Left ventricle myocardium superior (tissue), 1 donor: ENCODE measurements at places on chromosomes 3 and 15. TPM values are rescaled to one million over a fixed set of nuclear protein-coding genes. Genes with fewer than 3 reads are reported as not detected.

- DNase-seq: peak; percentile 57
Measured at GRCh38 chr3:30751610-30752299, 142.7 kb downstream of the GADL1 start.

DNA sequence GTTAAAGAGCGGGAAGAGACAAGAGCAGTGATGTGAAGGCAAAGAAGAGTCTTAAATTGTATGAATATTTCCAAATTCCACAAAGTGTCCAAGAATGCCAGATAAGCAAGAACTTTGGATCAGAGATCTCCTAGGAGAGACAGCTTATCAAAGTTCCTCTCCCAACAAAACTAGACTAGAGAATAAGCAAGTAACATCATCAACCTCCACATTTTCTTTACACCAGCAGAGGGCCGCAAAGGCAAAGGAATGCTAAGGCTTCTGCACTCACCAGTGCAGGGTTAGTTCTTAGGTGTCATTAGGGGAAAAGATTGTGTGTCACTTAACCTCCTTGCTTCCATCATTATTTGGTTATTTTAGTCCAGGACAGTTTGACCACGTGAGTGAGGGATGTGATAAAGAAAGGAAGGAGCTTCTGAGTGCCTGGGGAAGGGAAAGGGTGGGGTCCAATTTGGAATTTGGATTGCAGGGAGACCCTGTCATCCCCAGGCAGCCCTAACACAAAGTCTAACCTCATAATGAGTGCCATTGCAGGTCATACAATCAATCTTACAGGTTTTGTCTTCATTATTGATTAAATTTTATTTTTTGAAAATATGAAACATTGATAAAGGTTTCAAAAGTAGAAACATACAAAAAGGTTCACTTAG lies 7.5 kb upstream of the CMTM6 start:
- peak; percentile 42 for DNase-seq

DNA sequence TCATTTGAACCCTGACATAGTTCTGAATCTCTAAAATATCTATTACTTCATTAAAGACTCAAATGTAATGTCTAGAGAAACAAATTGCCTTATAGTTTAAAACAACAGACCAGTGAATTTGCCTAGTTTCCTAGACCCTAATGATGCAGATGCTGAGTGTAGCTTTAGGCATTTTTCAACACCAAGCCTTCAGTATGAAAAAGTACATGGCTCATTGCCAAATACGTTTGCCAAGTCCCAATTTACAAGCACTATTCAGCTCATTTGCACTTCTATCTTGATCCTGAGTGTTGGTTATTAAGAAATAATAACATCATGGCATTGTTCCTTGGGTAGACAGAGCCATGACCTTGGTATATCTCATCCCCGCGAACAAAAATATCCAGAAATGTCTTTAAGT lies 46.8 kb downstream of the EOMES start:
- DNase-seq: no peak

- DNase-seq: no peak
Measured at GRCh38 chr15:35293353-35294130, 208.4 kb upstream of the NANOGP8 start.

GRCh38 chr3:60553144-60553543 lies 698.1 kb downstream of the FHIT start:
- DNase-seq: no peak

- DNase-seq: no peak
Measured at GRCh38 chr3:72537448-72537847, 310.8 kb downstream of the SHQ1 start.

GRCh38 chr15:81049835-81050234 lies 49.1 kb downstream of the TLNRD1 start:
- DNase-seq: no peak

- DNase-seq: peak; percentile 68
Measured at GRCh38 chr15:38536201-38536676, 28.4 kb downstream of the RASGRP1 start.

GRCh38 chr3:151992326-151993041 lies 119.0 kb downstream of the SUCNR1 start:
- DNase-seq: no peak

DNA sequence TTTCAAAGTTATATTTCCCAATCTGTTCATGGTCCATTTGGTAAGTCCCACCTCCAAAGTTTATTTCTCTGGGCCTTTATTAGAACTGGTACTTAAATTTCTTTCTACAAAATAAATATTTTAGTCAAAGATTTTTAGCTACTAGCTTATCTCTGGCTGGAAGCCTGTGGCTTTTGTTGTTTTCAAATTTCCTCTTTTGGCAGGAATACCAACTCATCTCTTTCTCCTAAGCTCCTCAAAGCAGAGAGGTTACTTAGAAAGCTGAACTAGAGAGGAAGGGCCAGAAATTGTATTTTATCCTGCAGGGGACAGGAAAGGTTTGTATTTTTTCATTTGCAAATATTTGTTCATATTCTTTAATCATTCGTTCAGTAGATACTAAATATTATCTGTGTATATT lies 227.8 kb downstream of the TBL1XR1 start:
- no peak for DNase-seq

- no peak for DNase-seq
Measured at GRCh38 chr15:90031231-90031791, 30.2 kb downstream of the ZNF710 start.

- no peak for DNase-seq
Measured at GRCh38 chr3:185988816-185989175, 51.0 kb upstream of the TRA2B start.

DNA sequence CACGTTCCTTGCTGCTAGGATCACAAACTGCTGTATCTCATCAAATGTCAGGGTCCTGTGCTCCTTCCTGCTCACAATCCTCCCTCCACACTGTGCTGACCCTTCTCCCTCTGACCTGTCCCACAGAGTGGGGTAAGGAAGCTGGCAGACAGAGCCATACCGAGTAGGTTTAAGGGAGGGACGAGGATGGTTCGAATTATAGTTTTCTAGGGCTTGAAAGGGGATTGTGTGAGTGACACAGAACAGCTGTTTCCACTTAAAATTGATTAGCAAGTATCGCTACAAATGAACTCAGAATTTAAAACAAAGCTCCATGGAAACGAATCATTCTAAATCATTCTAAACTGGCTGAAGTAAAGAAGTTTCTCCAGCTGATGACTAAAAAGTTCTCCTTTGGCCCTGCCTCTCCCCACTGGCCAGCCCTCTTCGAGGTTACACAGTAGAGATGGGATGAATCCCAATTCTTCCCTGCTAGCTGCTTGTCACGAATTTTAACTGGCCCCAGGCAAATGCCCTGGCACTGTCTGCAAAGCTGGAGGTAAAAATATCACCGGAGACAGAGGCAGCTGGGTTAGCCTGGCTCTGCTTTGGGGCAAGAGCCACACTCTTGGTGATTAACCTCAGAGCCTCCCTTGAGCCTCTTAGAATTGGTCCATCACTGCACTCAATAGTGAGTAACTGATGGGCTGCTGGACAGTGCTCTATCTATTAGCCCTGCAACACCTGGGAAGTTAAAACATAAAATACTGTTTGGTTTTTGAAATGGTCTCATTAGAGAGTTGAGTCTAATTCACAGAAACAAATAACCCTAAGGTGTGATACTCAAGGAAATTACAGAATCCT lies 194.9 kb downstream of the CHST2 start:
- DNase-seq: no peak

DNA sequence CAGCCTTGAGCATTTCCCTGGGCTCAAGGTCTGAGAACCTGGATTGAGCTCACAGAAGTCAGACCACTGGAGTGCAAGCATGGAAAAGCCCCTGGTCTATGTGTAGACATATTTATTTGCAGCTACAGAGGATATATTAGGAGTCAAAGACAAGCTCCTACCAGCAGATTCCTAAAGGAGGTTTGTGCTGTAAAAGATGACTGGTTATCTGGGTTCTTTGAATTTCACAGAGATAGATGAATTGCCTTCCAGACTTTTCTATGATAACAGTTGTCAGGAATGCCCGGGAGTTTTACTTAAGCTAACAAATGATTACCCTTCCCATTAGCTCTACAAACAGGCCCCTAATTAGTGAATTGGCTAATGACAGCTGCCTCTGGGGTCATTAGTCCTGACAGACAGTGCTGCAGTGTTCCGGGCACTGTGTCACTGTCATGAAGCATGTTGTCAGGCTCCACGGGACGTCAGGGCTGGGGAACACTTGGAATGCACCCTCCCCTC lies 48.8 kb upstream of the PLXNA1 start:
- DNase-seq: no peak

DNA sequence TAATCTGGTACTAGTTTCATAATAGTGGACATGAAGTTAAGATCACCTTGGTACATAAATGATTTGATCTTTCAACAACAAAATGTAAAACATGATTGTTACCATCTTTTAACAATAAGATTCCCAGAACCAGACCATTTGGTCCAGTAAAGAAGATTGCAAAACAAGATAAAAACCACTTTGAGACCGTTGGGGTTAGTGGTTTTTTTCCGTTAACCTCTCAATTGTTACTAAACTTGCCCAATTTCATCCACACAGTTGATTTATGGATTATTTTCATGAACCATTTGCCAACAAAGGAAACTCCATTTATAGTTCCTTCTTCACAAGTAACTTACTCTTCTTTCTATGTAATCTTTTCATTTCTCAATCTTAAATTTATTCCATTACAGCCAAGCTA lies 53.8 kb downstream of the ATP8B4 start:
- no peak for DNase-seq

DNA sequence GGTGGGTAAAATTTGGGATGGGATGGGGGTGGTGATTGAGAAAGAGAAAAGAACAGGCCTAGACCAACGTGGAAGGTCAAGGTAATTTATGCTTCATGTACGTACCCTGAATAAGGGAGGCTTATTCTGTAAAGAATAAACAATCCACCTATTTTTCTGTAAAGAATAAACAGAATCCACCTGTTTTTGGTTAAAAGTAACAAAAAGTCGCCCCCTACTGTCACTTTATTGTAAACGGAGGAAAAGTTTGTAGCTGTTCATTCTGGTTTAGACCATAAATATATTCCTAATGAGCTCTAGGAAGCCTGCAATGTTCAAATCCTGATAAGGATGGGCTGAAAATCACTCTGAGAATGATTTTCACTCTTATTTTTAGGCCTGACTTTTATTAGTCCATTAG lies 23.5 kb upstream of the SQOR start:
- DNase-seq: no peak

- DNase-seq: no peak
Measured at GRCh38 chr3:128355543-128355919, 111.2 kb downstream of the DNAJB8 start.

- no peak for DNase-seq
Measured at GRCh38 chr3:171187706-171188290, 161.3 kb upstream of the SLC2A2 start.

DNA sequence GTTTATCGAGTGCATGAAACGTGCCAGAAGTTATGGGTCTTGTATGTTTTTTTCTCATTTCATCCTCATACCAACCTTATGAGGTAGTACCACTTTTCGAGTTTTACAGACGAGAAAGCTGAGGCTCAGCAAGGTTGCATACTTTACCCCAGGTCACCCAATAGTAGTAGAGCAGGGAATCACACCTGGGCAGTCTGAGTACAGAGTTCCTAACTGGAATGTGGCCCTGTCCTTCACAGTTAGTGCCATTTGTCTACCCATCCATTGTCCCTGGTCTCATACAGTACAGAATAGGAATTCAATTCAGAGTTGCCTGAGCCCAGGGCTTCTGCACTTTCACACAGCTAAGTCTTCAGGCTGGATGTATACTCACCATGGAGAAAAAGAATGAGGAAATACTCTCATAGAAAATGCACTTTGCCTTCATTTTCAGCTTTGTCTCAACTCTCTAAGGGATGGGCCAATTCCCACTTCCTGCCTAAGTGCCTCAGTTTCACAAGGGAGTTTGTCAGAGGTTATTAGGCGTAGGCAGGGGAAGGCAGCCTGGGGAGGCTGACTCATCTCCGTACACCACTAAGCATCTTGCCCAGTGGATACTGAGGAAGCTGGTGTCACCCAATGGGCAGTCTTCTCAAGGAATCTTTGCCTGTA lies 93.2 kb downstream of the TMEM212 start:
- no peak for DNase-seq

DNA sequence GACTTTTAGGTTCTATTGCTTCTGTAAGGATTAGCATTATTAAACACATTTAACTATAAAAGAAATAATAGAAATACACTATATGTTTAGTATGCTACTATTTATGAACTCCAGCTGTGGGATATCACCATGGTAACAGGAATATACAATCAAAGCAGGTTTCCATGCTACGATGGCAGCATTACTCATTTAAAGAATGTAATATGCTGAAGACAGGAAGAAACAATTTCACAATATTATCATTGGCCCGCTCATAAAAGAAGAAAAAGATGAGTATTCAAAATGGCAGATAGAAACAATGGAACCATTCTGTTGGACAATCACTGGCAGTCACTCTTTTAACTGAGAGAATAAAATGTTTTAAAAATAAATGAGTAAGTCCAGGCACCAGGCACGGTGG lies 153.4 kb downstream of the CBLB start:
- DNase-seq: no peak

- DNase-seq: no peak
Measured at GRCh38 chr3:973340-973739, 119.5 kb upstream of the CNTN6 start.

GRCh38 chr15:40047415-40048210 lies 8.6 kb upstream of the SRP14 start:
- DNase-seq: peak; percentile 52

- no peak for DNase-seq
Measured at GRCh38 chr3:107868449-107868848, 222.4 kb downstream of the CD47 start.

- no peak for DNase-seq
Measured at GRCh38 chr3:132964266-132964665, 73.9 kb upstream of the TMEM108 start.

DNA sequence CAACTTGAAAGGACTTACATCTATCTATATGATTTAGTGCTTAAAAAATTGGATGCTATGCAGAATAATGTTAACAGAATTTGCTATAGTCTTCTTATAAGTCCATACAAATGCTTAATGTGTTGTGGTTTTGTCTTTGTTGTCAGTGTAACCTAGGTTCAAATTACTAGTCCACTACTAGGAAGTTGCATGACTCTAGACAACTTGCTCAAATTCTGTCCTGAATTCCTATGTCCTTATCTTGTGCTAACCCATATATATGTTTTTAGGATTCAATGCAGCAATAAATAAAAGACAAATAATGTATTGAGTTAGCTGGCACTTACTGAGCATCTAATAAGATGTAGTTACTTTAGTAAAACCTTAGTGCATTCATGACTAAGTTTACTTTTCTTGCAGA lies 276.5 kb upstream of the KCNMB2 start:
- no peak for DNase-seq

DNA sequence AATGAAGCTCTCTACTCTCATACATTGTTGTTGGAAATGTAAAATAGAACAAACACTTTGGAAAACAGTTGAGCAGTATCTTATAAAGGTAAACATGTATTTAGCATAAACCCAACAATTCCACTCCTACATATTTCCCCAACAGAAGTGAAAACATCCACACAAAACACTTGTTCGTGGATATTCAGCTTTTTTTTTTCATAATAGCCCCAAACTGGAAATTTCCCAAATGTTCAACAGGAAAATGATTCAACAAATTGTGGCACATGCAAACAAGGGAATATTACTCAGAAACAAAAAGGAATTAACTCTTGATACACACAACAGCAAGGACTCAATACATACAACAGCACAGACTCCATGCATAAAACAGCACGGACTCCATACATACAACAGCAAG lies 28.5 kb downstream of the RFTN1 start:
- no peak for DNase-seq

GRCh38 chr3:97793420-97794019 lies 28.3 kb upstream of the CRYBG3 start:
- DNase-seq: no peak

RTP4 gene
- 1.0 TPM for total RNA-seq

GTF2E1 gene
- total RNA-seq: 11.4 TPM

ZNF80 gene
- not detected for total RNA-seq

WDR93 gene
- total RNA-seq: not detected

TMEM207 gene
- not detected for total RNA-seq

MESP2 gene
- total RNA-seq: 0.20 TPM

SPPL2A gene
- total RNA-seq: 97.4 TPM

ZMYND10 gene
- total RNA-seq: 0.07 TPM

ECE2 gene
- total RNA-seq: not detected
